ENCODE measurements at places on chromosomes 4 and X.

- DNase-seq, result no peak
Observed at GRCh38 chrX:2650865-2651264, 40.2 kb upstream of the CD99 start.

DNA sequence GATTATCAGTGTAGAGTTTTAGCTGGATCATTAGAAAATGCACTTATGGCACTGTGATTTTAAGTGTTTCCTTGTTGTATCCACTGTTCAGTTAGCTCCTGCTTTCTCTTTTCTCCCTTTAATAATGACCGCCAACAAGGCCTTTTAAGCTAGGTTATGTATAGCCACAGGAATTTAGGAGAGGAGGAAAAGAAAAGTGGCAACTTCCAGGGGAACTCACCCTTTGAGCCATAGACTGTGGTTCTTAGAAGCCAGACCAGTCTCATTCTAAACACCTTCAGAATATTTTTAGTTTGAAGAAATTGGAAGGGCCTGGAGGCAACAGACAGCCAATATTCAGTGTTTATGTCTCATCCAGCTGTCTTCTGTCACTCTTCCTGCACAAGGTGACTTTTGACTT, 6.1 kb downstream of the FGF2 start:
- no peak for DNase-seq

GRCh38 chr4:140121646-140122045, 32.3 kb downstream of the MAML3 start:
- DNase-seq, result no peak

DNA sequence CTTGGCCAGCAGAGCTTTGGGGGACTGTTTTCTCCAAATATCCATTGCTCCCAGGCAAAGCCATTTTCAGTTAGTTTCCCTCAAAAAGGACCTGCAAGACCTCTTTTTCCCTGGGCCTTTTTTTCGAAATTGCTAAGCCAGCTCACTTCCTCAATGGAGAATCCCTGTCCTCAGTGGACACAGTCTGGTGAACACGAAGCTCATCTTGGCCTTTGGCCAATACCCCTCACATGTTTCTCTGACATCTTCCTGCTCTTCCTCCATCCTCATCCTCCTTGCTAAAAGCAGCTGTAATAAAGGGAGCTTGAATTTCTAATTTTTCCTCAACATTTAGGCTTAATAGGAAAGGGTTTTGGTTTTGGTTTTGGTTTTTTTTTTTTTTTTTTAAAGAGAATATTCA, 17.6 kb upstream of the PRPS1 start:
- DNase-seq, result no peak

GRCh38 chr4:157220371-157220881, at the start of gene GRIA2:
Gene GRIA2, plus strand, starts transcription at chr4:157220728. Its CDS starts 315 bp downstream, at chr4:157221043.
- DNase-seq, result no peak

DNA sequence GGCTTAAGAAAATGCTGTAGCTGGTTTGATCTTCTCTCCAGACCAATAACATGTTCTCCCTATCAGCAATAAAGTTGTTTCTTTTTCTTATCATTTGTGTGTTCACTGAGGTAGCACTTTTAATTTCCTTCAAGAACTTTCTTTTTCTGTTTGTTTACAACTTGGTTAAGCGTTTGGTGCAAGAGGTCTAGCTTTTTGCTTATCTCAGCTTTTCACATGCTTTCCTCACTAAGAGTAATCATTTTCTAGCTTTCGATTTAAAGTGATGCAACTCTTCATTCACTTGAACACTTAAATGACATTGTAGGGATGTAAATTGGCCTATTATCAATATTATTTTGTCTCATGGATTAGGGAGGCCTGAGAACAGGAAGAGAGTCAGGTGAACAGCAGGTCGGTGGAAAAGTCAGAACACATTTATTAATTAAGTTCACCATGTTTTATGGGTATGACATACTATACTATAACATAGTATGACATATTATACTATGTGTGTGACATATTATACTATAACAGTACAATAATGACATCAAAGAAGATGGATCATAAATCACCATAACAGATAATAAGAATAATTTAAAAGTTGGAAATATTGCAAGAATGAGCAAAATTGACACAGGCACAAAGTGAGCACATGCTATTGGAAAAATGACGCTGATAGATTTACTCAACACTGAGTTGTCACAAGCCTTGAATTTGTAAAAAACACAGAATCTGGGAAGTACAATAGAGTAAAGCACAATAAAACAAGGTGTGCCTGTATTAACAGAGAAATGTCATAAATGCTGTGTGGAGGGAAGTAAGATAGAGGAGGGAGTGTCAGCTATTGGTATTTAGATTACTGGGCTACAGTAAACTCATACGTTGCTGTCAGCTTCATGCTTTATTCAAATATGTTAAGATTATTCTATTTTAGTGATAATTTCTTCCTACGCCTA, 218.6 kb upstream of the SLC7A11 start:
- no peak for DNase-seq
